ENCODE measurements at places on chromosomes 5 and 9.

- no peak for DNase-seq
Observed at GRCh38 chr9:134681061-134681661, 39.6 kb downstream of the COL5A1 start.

GRCh38 chr9:135029463-135029862, 58.0 kb upstream of the OLFM1 start:
- no peak for DNase-seq

- DNase-seq, result no peak
Observed at GRCh38 chr9:99593610-99594009, 228.1 kb upstream of the NR4A3 start.

DNA sequence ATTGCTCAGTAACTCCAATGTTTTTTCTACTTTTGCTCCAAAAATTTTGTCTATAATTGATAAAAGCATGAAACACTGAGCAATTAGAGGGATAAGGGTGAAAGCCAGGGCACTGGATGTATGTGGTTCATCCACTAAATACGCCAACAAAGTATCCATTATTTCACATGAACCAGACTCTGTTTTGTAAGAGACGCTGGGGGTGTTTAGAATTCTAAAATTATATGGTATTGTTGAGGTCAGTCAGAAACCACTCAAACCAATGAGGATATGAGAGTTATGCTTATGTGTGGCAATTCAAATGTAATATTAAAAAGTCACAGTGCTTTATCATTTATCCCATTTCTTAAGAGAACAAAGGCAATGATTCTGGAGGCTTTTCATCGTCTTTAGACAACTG, 220.2 kb downstream of the EFNA5 start:
- no peak for DNase-seq

DNA sequence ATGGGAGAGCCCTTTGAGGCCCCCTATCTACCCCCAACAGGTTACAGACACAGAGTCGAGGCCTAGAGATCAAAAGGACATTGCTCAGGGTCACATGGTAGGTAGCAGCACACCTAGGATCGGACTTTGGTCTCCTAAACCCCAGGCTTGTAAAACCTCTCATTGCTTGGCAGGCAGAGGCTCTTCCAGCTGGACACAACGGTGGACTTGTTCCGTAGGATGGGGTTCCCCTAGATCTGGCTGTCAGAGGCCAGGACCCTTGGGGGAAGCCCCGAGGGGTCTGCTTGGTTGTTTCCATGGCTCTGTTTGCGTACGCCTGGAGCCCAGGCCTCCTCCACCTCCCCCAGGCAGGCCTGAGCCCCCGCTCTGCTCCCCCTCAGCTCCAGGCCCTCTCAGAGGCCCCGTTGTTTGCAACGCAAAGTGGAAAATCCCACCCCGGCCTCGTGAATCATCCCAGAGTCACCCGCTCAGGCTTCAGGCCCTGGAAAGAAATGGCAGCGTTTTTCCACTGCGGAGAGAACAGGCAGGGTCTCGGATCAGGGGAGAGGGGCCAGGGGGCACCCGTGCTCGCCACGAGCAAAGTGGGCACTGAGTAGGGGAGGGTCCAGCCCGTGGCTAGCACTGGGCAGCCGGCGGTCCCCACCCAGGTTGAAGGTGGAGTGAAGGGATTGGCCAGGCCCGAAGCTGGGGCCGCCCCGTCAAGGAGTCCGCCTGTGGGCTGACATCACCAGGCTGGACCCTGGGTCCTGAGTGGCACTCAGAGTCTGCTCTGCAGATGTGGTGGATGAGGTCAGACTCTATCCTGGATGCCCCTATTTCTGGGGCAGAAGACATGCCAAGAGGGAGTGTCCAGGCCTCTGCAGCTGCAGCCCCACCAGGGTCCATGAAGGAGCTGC, 19.8 kb downstream of the COL27A1 start:
- DNase-seq, result no peak

DNA sequence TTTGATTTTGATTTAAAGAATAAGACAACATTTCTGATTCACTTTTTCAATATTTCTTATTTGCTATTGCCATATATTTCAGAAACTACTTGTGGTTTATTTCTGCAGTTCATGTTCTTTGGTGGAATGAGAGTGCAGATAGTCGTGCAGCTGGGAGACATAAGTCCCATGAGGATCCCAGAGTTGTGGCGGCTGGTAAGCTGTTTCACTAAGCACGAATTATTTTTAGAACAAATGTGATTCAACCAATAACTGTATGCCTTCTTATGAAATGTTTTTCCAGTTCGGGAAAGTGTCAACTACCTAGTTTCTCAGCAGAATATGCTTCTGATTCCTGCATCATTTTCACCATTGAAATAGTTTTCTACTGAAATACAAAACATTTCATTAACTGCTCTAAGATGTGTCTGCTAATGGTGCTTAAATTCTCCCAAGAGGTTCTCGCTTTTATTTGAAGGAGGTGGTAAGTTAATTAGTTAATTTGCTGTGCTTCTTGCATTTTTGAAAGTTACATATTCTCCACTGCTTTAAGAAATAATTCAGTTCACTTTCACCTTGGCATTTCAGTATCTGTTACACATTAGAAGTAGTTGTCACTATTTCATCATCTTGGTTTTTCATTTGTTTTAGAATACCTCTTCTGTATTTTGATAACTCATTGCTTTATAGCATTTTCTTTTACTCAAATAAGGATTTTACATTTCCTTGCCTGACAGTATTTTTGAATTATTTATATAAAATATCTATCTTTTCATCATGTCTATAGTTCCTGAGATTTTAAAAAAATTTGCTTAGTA, 9.0 kb downstream of the NIPSNAP3B start:
- DNase-seq, result no peak

DNA sequence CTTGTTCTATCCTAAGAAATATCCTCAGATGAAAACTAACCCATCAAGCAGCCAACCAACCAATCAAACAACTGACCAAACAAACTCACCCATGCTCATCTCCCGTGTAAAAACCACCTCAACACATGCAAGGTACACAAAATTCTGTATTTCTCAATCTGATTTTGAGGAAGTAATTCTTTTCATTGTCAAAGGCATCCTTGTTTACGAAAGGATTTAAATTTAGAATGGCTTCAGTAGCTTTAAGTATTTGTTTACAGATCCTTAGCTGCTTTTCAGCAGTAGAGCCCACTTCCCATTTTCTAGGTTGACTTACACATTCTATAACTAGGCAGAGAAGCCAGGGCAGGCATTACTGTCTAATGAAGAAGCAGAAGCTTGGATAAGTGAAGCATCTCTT, 78.6 kb downstream of the NTRK2 start:
- DNase-seq, result no peak

GRCh38 chr5:43893951-43894684, 291.1 kb downstream of the NNT start:
- DNase-seq, result no peak

DNA sequence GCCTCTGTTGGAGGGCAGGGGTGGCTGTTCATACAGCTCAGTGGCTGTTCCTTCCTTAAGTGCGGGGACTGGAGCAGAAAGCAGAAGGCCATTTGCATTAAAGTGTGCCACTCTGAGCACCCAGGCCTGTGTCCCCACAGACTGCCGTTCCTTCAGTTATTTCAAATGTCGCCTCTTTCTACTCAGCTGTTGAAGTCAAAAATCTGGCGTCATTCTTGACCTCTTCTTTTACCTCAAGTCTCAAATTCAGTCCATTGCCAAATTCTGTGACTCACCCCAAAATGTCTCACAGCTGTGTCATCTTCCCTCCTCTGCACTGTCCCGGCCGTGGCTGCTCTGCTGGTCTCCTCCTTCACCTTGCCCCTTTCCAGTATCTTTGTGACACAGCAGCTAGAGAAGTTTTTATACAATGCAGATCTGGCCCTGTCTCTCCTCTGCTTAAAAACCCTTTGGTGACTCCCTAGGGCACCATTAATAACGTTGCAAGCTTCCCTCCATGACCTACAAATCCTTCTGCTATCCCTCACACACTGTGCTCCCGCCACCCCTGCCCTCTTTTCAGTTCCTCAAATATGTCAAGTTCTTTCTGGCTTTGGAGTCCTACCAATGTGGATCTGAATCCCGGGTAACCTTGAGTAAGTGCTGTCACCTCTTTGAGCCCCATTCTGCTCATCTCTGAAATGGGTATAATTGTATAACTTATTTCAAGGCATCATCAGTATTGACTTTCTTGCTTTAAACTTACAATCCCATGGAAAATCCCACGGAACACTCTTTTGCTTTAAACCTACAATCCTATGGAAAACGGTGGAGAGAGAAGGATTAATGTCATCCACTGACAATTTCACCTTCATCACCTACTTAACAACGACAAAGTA, 98.3 kb upstream of the BOD1 start:
- peak; percentile 68 for DNase-seq

DNA sequence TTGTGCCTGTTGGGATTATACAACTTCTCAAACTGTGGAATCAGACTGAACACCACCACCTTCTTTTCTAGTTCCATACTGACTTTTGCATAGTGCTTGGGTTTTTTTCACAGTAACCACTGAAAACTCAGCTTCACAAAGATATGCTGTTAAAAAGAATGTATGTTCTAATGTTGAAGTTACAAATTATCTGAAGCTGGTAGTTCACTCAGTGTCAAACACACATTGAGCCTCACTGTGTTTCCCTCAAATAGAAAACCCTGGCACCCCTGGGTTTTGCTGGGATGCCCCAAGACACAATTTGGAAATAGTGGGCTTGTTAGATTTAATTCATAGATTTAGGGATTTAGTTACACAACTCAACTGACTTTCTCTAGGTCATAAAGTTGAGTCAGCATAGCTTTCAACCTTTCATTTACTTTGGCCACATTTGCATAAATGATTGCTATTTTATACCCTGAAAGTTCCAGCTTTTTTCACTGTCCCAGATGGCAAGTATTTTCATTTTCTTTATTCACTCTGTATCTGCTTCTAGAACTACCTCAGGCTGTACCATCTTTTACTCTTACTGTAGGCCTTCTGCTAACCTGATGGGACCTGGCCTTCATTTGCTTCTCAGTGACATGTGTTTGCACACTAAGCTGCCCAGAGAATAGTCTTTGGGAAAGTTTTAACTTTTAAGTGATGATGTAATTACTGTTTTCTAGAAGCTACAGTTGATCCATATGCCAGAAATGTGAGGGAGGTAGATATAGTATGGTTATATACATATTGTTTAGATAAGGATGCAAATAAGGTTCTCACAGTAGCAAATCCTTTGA, 115.1 kb downstream of the CDC42SE2 start:
- DNase-seq, result no peak

GRCh38 chr5:150329038-150329437, 26.3 kb upstream of the ARSI start:
- no peak for DNase-seq

GRCh38 chr9:29437526-29437925, 1864.2 kb upstream of the C9orf72 start:
- DNase-seq, result no peak
